Pulmonary artery endothelial cell (primary cell): ENCODE measurements at places on chromosomes 1 and 21.

GRCh38 chr1:201742476-201742875, 86.5 kb upstream of the IPO9 start:
- no peak for DNase-seq

GRCh38 chr1:183251959-183252450, 65.9 kb downstream of the LAMC2 start:
- DNase-seq: no peak

GRCh38 chr1:175268720-175269119, 76.1 kb upstream of the KIAA0040 start:
- DNase-seq: no peak

DNA sequence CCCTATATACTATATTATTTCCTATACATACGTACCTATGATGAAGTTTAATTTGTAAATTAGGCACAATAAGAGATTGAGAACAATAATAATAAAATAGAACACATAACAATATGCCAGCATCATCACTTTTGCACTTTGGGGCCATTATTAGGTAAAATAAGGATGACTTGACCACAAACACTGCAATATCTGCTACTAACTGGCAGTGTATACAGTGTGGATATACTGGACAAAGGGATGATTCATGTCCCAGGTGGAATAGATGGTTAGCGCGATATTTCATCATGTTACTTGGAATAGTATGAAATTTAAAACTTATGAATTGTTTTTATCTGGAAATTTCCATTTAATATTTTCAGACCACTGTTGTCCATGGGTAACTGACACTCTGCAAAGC, 35.4 kb upstream of the TXLNA start:
- no peak for DNase-seq

DNA sequence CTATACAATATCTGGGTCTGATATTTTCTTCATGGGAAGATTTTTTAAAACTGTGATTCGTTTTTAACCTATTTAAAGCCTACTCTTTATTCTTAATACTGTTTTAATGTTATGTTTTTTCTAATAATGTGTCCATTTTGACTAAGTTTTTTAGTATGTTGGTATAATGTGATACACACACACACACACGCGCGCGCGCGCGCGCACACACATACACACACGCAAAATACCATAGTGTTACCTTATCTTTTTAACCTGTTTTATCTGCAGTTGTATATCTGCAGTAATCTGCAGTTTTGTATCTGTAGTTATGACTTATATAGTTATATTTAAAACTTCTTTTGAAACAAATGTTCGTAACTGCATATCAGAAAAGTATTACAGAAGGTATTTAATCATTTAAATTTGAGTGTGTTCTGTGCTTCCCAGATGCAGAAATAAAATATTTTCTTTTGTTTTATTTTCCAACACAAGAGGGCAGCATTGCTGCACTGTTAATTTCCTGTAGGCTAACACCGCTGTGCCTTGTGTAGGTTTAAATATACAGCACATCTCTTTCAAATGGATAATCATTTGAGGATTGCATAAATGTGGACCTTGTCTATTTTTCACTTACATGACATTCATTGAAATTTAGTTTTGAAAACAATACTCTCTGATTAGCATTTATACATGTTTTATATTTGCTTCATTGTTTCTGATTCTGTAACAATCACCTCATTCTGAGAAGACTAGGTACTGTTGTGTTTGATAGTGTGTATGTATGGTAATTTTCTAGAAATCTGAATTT, 166.1 kb downstream of the PDE4B start:
- DNase-seq: peak; percentile 5

GRCh38 chr1:168082008-168082876, 54.5 kb downstream of the GPR161 start:
- DNase-seq: peak; percentile 29

DNA sequence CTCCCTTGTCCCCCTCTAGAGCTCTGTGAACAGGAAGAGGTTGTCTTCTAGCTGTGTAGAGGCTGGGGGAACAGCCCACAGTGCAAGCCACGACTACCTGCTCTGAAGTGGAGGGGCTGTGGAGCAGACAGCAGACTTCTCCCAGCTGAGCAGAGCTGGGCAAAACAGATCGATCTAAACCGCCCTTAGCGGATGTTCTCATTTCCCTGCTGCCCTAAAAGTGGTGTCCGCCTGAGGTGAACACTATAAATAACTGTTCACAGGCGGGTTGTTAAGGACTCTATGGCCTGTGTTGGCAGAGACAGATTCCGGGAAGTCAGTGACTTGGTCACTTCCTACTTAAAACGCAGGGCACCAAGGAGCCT, 203.2 kb downstream of the RHOU start:
- no peak for DNase-seq

GRCh38 chr1:199124351-199124750, 485.5 kb downstream of the PTPRC start:
- DNase-seq: no peak

DNA sequence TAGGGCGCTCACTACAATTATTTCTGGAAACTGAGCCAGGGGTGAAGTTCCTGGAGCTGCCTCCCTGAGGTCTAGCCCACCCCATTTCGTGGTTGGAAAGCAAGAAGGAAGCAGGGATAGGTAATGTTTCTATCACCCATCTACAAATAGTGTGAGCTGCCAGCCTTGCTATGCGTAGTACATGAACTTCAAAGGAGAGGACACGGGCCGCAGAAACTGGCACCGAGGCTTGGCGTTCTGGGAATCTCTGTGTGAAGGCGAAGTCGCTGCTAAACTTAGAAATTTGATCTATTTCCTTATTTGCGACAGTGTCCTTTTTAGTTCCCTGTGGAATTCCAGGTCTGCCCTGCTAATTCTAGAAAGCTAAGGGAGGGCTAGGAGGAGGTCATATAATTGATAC, 49.6 kb upstream of the NTPCR start:
- no peak for DNase-seq

DNA sequence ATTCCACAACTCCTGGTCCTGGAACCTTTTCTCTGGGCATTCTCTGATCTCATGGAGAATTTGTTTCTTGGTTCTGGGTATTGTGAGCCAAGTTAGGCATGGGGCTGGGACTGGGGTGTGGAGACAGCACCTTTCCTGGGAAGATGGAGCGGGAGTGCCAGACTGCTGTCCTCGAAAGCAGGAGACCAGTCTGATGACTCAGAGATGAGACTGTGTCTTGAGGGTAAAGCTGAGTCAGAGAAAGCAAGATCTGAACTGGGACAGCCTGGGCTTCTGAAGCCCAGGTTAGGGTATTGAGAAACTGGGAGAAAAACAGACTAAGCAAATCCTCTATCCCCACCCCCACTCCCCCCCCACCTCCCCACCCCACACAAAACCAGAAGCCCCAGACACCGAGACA, 2.2 kb upstream of the KANK4 start:
- no peak for DNase-seq

DNA sequence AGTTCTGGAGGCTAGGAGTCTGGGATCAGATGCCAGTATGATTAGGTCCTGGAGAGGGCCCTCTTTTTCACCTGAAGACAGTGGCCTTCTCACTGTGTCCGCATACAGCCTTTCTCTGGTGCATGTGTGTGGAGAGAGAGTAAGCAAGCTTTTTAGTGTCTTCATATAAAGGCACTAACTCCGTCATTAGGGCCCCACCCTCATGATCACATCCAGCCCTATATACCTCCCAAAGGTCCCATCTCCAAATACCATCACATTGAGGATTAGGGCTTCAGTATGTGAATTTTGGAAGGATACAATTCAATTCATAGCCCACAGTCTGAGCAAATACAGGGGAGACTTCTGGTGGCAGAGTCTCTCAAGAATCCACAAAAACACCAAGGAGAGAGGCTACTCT, 176.6 kb downstream of the BACH1 start:
- DNase-seq: no peak

DNA sequence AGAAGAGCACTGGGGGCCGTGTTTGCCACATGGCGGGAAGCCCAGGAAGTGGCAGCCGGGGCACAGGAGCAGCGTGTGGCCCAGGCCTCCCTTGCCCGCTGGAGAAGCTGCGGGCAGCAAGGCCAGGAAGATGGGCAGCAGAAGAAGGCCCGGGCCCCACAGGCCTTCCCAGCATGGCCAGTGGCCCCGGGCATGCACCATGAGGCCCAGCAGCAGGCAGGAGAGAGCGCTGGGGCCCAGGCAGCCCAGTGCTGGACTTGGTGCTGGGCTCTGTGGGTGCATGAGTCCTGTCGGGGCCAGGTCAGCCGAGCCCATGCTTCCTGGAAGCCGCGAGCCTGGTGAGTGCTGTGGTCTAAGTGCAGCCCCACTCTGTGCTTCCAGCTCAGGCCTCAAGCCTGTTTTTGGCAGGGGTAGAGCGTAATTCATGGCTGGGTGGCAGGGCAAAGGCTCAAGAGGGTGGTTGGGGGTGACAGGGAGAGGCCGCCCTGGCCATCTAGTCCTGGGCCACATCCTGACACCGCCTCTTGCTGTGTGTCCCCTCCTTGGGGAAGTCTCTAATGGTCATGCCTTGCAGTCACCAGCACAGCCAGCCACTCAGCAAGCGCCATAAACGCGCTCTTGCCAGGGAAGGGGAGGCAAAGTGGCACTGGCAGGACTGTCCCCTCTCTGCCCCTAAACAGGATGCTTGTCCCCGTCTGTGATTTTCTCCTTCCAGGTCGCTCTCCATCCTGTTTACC, 21.3 kb downstream of the MTHFR start:
- no peak for DNase-seq

- no peak for DNase-seq
Observed at GRCh38 chr1:156347331-156347730, 9.0 kb downstream of the TSACC start.

DNA sequence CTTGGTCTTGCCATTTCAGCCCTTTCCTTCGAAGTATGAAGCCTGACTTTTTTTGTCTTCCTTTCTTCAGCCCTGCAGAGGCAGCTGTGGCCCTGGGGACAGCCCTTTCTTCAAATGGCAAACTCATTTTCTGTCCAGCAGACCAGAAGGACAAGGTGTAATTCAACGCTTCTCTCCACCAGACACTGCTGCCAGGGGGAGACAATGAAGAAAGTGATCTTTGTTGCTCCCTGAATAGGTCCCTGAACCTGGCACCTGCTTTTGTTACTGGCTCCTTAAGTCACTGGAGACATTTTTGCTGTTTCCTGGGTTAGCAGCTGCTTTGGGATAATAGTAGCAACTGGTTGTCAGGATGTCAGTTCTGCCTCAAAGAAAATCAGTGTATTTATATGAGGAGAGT, 50.8 kb upstream of the MACF1 start:
- DNase-seq: no peak

DNA sequence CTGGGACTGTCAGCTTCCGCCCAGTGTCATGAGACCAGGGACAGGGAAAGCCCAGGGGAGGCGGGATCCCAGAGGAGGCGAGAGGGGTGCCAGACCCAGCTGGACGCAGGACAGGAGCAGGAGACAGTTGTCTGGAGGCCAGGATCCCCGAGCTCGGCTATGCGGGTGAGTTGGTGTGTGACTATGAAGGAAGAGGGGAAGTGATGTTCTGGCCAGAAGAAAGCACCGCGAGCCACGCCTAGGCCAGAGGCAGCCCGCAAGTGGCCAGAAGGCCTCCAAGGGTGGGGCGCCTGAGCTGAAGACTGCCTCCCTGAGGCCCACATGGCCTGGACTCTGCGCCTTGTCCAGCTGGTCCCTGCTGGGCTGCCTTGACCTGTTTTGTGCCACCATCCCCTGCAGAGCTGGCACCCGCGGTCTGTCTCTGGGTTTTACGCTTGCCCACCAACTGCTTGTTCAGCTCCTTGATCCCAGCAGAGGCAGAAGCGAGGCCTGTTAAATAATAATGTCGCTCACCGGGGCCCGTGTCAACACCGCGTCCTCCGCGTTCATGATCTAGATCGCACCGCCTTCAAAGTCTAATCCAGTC, 85.2 kb upstream of the ACTL8 start:
- no peak for DNase-seq

- DNase-seq: no peak
Observed at GRCh38 chr1:91819038-91819788, 66.7 kb downstream of the TGFBR3 start.

GRCh38 chr1:30696831-30697230, 26.6 kb downstream of the MATN1 start:
- DNase-seq: no peak

DNA sequence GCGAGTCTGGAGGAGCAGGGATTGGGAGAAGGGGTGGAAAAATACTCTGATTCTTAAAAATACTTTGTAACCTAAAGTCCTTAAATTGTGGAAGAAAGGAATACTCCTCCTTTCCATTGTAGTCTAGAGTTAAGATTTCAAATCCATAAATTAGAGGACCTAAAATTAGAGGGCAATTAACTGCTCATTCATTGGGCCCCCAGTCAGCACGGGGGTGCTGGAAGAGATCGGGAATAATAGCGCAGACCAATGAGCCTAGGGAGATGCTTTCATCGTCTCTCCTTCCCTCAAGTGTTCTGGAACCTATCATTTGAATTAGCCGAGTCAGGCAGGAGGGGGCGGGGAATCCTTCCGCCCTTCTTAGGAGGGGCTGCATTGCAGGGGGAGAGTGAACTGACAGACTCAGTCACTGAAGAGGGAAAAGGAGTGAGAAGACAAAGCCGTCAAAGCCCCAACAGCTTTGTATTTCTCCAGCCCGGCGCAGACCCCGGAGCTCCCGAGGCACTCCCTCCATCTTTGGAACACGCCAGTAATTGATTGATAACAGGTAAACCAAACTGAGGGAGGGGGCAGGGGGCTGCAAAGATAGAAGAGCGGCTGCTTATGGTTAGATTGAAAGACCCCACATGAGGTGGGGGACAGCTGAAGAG, at the start of gene MLLT11:
Gene MLLT11, plus strand, starts transcription at position 391 of the 650 bp plus-strand sequence. CDS start 6,828 bp downstream, outside the sequence.
- DNase-seq: no peak

DNA sequence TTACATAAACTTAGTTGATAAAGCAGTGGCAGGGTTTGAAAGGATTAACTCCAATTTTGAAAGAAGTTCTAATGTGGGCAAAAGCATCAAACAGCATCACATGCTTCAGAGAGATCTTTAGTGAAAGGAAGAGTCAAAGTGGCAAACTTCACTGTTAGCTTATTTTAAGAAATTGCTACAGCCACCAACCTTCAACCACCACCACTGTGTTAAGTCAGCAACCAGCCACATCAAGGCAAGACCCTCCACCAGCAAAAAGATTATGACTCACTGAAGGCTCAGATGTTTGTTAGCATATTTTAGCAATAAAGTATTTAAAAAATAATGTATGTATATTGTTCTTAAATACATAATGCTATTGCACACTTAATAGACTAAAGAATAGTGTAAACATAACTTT, 21.3 kb upstream of the MAGI3 start:
- DNase-seq: no peak

GRCh38 chr1:102550729-102551384, 554.1 kb upstream of the OLFM3 start:
- no peak for DNase-seq
